ENCODE measurements at places on chromosomes 1 and 21.

DNA sequence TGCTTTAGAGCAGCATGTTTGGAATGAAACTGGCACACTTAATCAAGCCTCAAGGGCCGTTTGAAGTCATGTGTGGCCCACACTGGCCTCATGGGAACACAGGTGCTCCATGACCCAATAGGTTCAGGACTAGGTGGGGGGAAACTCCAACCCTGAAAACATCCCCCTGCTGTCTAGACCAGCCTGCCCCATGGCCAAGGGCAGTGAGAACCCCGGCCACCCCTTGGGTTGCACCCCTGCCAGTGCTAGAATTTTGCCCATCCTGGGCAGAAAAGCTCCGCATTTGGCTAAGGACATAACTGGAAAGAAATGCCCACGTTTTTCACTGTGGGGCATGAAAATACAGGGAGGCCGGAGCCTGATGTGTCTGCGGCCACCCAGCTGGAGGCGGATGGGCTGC lies 6.1 kb upstream of the PTGER3 start:
- no peak for DNase-seq

- DNase-seq: no peak
Observed at GRCh38 chr1:151547119-151547899, 7.2 kb downstream of the TUFT1 start.

DNA sequence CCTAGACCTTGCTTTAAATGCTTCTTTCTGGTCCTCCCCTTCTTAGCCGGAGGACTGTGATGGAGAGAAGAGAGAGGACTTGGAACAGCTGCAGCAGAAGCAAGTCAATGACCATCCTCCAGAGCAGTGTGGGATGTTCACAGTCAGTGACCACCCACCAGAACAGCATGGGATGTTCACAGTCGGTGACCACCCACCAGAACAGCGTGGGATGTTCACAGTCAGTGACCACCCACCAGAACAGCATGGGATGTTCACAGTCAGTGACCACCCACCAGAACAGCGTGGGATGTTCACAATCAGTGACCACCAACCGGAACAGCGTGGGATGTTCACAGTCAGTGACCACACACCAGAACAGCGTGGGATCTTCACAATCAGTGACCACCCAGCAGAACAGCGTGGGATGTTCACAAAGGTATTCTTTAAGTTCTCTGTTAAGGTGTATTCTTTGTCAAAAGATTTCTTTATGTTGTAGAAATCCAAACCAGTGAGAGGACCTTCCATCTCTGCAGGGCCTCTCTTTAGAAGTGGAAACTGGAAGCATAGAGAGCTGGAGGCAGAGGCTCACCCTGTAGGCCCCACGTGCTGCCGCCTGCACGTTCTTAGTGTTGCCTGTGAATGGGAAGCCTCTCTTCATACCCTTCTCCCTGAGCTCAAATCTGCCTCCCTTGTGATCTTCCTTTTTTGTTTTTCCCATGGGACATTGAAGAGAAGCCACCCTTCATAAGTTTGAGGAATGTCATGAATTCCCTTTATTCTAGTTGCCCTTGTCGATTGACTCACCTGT lies 10.6 kb downstream of the PCNT start:
- DNase-seq: no peak

- DNase-seq: no peak
Observed at GRCh38 chr1:35633547-35633946, 7.8 kb downstream of the PSMB2 start.

GRCh38 chr1:92515796-92516201 lies 29.1 kb upstream of the GFI1 start:
- DNase-seq: no peak

All from activated CD8-positive, alpha-beta memory T cell treated with anti-CD3 and anti-CD28 coated beads, Interleukin-2, amount 50 U/mL, for 4 hours (primary cell).